ENCODE measurements at places on chromosomes 6 and 20.

GRCh38 chr20:420721-421574 is 12.8 kb downstream of the RBCK1 start:
- DNase-seq: no peak

DNA sequence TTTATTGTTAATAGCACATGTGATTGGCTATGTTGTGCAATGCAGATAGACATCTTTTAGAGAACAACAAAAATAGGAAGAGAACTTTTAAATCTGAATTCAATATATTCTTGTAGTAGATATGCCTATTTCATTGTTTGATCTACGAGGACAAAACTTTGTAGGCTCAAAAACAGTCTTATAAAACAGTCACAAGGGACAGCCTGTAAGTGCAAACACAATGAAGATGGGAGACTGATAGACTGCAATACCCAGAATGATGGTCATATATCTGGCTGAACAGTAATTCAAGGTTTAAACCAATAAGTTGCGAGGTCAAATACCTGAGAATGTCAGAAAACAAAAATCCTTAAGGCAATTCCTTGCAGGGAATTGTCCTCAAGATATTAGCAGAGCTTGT is 1342.9 kb upstream of the ADGRB3 start:
- no peak for DNase-seq

DNA sequence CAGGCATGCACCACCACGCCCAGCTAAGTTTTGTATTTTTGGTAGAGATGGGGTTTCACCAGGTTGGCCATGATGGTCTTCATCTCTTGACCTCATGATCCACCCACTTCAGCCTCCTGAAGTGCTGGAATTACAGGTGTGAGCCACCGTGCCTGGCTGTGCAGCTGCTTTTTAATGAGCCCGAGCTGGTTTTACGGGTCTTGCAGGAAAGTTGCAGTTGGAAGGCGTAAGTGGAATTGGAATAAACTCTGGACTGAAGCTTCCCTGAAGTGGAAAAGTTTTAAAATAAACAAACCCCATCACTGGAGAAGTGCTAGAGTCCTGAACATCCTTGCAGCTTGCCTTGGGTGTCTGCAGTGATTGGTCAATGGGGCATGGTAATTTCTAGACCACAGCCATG is 40.4 kb downstream of the KIF25 start:
- DNase-seq: no peak

- no peak for DNase-seq
Observed at GRCh38 chr6:154814063-154814462, 80.8 kb downstream of the SCAF8 start.
